ENCODE measurements at places on chromosomes 4 and X.

DNA sequence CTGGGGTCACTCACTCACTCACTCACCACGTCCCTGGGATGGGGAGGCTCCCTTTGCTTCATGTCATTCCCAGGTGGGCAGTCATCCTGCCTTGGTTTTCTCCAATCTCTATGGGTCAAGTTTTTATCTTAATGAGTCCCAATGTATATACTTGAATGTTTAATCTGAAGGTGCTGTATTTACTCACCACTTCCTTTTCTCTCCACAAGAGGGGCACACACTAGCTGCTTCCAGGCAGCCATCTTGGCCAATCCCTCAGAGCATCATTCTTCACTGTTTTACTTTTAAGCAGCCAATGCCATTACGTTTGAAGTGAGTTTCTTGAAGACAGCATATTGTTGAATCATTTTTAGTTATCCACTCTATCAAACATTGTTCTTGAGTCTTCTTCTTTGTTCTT, 153.4 kb upstream of the ARSJ start:
- peak; percentile 23 for DNase-seq

DNA sequence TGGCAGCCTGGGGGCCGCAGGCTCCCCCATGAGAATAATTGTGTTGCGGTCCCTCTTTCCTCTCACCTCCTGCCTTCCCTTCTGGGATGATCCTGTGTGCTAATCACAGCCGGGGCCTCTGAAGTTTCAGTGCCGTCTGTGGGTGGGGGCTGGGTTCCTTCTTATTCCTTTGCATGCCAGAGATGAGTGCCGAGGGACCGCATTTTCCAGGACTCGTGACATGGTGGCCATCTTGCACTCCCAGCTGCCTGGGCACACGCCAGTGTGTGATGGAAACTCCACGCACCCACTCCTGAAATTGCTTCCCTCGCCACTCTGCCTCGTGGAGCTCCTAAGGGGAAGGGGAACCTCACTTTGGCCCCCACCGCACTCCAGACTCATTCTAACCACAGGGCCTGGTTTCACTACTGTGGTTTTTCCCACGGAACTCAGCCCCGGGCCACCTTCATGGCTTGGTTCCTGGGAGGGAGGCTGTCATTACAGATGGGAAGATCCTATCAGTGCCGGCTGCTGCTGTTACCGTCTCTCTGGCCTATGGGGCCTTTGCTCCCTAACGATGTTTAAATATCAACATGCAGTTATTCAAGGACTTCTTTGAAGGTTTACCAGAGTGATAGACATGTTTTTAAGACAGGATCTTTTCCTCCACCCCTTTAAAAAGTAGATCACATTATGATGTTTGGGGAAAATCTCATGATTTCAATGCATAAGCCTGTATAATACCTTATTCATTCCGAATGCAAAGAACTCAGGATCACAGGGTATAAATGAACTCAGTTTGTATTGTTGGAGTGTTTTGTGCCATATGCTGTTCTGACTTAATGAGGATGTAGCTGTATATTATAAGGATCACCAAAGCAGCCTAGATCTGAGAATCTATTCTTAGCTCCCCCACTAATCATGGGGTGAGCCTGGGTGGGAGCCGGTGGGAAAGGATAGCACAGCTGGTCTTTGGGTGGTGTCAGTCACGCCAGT, 89.6 kb downstream of the SORCS2 start:
- DNase-seq = no peak

GRCh38 chr4:182337366-182337765, 94.2 kb downstream of the TENM3 start:
- DNase-seq = no peak

DNA sequence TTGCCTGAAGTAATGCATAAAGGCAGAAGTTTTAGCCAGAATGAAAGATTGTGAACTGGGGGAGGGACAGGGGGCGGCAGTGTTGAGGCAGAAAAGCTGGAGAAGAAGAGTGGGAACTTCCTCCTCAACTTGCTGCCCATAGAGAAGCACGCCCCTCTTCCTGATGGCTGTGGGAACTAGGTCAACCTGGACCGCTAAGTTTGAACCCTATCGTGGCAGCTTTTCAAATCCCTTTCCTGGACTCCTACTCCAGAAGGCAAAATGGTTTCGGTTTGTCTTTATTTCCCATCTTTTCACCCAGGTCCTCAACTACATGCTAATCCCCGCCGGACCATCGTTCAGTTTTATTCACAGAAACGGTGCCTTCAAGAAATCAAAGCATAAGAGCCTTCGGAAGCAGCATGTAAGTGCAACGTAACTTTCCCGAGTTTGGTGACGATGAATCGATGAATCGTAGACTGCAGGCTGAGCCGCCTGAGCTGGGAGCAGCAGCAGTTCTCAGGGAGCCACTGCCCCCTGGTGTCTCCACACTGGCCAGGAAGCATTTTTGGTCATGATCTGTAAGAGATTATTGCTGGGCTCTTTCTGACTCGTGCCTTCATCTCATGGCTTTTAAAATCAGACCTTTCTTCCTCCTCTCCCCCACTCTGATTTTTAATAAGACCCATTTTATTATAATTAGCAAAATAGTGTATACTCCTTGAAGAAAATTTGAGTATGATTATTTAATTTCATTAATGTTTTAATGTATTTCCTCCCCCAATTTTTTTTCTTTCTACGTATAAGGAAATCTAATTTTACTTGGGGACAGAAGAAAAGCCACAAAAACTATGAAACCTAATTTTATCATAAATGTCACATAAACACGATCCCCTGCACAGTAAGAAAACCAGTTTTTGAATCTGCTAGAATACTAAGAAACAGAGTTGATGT, 21.4 kb downstream of the SPINK2 start:
- peak; percentile 90 for DNase-seq

DNA sequence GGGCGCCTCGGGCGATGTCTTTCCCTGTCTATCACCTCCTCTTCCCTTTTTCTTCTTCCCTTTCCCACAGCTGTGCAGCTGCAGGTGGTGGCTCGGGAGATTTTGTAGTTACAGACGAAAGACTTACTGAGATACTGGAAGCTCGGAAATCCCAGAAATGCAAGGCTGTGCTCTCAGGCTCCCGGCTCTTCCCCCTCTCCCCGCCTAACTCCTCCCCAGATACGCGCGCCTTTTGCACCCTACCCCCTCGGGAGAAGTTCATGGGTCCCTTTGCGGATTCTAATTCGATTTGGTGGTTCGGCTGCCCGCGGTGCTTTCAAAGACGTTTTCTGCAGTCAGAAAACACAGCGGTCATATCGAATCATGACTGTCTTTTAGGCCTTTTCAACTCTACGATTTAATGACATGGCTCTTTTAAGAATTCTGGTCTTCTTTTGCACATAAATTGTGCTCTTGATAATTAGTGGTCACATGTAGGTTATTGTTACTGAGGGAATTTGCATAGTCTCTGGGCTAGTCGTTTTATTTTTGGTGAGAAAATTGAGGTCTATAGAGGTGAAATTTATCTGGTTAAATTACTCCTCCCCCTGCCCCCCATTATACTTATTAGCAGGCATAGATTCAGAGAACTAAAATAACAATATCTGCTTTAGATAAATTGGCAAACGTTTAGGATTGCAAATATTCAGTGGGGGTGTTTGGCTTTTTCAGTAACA, 1.6 kb downstream of the SEPTIN11 start:
- DNase-seq = peak; percentile 59

DNA sequence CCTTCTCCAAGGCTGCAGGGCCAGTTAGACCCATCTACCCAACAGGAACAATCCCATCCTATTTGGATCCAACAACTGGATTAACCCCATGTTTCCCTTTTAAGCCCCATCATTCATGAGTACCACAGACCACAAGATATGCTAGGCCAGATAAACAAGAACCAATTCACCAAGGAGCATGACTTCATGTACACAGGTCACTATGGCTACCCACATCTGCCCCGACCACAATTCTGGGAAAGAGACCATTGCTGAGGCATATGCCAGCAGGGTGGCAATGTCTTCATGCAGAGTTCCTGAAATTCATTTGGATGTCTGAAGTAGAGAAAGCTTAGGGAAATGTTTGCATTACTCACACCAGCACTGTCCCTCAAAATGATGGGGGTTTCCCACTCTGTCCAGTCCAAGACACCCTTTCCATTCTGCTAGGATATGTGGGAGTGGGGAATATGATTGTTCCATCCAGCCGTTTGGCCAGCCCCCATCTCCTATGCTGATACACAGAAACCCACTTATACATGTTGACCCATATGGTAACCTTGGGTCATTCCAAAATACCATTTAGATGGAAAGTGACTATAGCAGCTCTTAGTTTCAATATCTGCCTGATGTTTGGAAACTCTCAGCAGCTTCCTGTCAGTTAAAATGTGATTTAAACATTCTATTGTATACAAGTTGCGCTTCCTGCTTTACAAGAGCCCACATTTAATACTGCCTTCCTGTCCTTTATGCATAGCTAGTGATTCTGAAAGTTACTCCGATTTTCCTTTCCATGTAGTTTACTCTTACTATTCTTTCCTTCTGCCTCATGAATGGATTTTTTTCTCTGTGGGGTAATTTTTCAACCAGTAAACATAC, 129.0 kb downstream of the AMMECR1 start:
- DNase-seq = no peak

DNA sequence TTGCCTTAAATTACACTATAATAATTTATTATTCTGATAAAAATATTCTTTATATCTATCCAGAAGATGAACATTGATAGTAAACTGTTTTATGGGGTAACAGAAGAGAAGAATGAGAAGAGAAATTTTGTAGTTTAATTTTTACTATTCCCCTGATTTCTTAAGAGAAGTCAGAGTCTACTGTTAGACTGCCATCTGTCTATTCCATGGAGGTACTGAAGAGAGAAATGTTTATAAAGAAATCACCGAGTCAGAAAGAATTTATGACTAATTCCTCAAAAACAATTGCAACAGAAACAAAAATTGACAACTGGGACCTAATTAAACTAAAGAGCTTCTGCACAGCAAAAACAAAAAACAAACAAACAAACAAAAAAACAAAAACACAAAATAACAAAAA, 149.9 kb downstream of the FGF16 start:
- peak; percentile 64 for DNase-seq

GRCh38 chrX:25144043-25144940, 128.5 kb upstream of the ARX start:
- peak; percentile 67 for DNase-seq

DNA sequence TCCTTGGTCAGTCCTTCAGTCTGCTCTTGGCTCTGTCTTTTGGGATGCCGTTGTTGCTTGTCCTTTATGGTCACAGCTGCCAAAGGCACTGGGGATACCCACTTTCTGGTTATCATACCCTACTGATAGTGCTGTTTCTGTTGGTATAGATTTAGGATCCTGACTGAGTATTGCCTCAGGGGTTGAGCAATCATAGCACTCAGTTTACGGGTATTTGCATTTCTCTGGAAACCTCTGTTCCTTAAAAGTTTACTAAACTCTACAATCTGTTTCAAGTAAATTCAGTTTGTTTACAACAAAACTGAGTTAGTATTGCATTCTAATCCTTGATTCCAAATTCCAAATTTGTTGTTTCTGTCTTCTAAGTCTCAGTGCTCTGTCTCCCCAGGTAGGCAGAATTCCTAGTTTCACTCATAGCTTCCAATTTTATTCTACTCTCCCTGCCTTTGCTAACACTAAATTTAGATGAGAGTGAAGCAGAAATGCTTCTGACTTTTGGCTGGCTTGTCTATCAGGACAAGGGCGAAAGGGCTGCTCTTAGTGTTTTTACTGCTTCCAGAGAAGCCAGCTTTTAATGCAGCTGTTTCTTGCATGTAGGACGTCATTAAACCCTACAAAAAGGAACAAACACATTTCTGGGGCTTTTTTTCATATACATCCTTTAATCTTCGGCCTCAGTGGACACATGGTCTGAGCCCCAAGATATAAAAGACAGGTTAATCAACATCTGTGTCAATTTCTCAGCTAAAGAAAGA, 17.2 kb upstream of the TET2 start:
- no peak for DNase-seq

DNA sequence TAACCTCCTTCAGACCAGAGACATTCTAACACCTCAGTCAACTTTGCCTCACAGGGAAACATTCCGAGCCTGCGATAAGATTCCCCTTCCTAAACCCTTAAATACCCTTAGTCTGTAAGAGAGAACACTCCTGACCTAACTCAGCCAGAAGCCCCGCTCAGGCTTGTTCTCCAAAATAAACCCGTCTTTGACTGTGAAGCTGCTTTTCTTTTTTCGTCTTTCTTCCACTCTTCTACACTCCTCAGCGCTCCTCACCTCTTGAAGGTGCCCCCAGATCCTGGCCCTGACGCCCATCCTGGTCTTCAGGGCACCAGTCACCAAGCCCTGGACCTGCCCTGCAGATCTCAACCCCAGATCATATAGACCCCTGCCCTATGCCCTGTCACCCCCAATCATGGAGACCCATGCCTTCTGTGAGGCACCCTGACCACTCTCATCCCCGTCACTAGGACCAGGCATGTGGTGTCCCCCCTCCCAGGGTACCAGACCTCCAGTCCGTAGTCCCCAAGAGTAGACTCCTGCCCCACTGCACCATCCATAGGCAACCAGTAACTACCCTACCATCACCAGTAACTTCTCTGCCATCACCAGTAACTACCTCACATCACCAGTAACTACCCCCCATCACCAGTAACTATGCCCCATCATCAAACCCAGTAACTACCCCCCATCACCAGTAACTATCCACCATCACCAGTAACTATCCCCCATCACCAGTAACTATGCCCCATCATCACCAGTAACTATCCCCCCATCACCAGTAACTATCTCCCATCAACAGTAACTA, 3.5 kb downstream of the ASMTL start:
- DNase-seq = no peak

DNA sequence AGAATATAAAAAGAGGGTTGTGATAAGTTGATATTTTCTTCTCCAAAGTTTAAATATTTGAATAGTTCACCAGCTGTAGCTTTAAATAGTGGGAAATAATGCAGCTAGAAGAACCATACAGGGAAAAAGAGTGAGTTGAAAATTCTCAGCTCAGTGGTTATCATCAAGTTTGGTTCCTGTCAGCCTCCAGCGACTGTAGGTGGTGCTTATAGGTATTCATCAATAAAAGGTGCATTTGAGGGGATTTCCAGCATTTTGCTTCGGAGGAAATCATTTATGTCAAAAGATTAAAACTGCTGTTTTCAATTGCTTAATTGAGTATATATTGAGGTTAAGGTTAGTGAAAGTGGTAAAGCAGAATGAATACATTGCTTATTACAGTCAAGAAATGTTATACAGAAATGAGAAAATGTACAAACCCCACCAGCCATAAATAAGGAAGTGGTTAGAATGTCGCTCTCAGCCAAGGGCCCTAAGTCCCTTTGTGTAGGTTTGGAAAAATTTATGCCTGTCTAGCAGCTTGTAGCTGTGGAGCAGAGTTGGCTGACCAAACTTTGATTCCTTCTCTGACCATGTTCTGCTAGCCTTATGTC, 532.9 kb upstream of the FTHL17 start:
- DNase-seq = no peak

GRCh38 chrX:139692506-139692849, 15.5 kb downstream of the MCF2 start:
- peak; percentile 0 for DNase-seq

- peak; percentile 6 for DNase-seq
Measured at GRCh38 chr4:167233685-167234315, 494 bp downstream of the SPOCK3 start.

Data from cardiac fibroblast (primary cell).